ENCODE measurements at places on chromosomes 2 and 18.

DNA sequence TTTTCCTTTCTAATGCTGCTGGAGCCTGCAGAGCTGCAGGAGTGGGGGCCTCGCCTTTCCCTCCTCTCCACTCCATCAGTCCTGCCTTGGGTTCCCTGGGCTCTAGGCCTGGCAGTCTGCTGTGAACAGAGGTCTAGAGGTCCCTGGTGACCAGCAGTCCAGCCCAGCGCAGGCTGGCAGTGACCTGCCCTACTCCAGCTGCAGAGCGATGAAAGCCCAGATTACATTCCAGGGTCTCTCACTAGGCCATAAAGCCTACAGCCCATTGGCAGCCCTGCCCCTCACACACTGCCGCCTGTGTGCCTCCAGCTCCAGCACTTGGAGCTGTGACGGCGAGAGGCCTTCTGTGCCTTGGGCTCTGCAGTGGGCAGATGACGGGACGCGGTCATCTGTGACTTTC is 14.8 kb upstream of the MAL start:
- no peak for DNase-seq

DNA sequence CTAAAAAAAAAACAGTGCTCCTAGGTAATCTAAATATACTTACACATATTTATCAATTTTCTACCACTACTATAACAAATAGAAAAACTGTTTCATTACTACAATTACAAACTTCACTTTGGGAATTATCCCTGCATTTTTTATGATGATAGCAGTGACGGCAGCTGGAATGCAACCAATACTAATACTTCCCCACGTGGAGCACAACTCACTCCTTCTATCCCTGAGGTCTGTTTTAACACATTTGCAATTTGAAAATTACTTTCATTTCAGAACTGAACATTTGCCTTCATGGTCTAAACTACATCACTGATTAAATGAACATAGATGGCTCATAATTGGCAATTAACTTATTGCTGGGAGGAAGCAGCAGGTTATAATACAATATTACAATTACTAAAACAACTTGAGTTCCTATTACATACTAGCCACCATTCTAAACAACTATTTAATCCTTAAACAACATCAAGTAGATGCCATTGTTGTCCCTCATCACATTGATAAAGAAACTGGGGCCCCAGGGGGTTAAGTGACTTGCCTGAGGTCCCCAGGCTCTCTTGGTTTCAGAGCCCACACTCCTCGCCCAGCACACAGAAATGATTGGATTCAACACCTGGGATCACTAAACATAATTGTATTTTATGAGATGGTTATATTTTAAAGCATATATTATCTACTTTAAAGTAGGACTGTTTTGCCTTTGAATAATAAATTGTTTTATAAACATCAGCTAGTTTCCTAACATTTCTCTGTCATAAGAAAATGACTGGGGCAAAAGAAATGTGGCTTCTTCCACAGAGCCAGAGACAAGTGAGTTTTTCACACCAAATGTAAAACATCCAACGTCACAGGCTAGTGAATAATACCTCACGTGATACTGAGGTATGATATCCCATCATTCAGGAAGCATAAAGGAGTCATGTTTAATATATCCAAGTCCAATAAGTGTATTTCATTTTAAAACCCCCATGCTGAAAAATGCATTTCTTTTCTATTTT is 6.2 kb downstream of the COLEC12 start:
- no peak for DNase-seq

- DNase-seq = no peak
Observed at GRCh38 chr2:29940706-29941105, 19.3 kb upstream of the ALK start.

GRCh38 chr2:29174937-29175336 is 59.7 kb downstream of the CLIP4 start:
- no peak for DNase-seq

GRCh38 chr2:189870381-189871085 is 86.3 kb downstream of the PMS1 start:
- no peak for DNase-seq

DNA sequence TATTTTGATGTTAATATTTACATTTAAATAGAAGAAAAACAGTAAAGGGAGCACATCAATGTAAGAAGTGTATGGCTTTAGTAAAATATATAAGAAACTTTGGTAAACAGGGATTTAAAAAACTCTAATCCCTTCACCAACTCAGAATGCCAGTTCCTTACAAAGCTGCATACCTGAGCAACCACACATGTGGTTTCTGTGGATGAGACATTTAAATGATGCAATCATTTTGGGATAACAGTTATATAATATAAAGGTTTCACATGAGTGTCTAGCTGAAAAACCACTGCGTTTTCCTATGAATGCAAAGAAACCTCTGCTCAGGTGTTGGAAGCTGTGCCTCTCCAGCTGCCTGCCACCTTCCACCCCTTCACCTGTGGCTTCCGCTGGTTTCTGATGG is 209.1 kb upstream of the REV1 start:
- no peak for DNase-seq

DNA sequence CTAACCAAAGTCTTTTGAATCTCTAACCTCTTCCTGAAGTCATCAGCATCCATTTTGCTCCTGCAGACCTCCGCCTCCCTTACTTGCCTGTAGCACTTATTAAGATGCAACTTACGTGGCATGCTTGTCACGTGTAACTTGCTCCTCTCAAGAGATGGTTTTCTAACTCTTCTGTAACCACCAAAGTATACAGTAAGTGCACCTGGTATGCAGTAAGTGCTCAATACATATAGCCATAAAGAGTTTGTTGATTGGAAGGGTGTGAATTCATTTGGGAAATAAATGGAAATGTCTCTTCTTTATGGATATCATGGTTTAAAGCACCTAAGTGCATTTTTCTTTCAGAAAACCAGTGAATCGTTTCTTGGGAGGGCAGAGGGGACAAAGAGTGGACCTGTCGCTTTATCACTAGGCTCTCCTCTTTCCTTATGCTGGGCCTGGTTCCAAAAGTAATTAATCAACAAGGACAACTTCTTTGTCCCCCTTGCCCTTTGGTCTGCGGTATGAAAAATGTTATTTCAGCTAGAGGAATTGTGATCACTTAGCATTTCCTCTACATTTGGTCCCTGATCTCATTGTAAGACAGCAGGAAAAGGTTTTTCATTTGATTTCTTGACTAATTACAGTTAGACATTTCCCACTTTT is 370.0 kb upstream of the SPRED2 start:
- no peak for DNase-seq

- no peak for DNase-seq
Observed at GRCh38 chr2:481388-481787, 193.5 kb upstream of the ALKAL2 start.

- DNase-seq = no peak
Observed at GRCh38 chr2:239399433-239399920, 1.3 kb downstream of the HDAC4 start.

DNA sequence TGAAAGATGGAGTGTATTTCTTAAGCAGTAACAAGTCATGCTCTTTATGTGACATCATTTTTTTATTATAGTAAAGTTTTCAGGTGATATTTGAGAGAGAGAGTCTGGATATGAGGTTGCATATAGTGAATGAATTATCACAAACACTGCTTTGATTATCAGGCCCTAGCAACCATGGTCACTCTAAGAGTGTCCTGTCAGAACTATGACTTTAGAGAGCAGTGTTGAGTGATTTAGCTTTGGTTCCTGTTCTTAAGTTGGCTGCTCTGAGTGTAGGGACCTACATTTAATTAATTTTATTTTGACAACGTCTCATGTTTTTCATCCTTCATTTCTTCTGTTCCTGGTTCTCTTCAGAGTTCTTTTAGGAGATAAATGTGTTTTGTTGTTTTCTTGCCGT is 275.5 kb downstream of the KCNJ3 start:
- no peak for DNase-seq

GRCh38 chr18:35005963-35006577 is 35.1 kb upstream of the MAPRE2 start:
- peak; percentile 20 for DNase-seq

GRCh38 chr2:79750321-79750720 is 237.5 kb downstream of the CTNNA2 start:
- no peak for DNase-seq

- DNase-seq = no peak
Observed at GRCh38 chr18:12441475-12442034, 33.8 kb downstream of the PRELID3A start.

DNA sequence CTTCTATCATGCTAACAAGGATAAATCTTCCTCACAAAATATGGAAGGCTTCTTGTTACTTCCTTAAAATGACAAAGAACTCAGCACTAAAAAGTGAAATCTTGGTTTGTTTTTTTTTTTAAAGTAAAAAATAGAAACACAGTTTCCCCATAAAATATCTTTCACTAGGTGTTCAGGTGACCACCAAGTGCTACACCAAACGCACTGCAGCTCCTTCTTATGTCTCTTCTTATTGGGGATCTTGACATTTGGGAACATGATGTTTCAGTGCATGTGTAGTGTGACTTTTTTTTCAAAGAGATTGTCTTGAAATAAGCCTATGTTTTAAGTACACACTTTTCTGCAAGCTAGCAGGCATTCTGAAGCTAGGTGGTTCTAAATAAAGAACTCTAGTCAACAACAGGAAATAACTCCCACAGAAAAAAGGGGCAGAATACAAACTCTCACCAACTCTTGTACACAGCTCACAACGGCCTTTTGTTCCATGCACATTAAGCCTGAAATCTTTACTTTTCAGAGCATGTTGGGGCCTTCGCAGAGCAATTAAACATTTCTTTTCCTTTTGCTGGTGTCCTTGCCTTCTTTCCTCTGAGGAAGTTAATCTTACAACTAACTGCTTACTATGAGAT is 13.2 kb upstream of the SERTAD2 start:
- no peak for DNase-seq

DNA sequence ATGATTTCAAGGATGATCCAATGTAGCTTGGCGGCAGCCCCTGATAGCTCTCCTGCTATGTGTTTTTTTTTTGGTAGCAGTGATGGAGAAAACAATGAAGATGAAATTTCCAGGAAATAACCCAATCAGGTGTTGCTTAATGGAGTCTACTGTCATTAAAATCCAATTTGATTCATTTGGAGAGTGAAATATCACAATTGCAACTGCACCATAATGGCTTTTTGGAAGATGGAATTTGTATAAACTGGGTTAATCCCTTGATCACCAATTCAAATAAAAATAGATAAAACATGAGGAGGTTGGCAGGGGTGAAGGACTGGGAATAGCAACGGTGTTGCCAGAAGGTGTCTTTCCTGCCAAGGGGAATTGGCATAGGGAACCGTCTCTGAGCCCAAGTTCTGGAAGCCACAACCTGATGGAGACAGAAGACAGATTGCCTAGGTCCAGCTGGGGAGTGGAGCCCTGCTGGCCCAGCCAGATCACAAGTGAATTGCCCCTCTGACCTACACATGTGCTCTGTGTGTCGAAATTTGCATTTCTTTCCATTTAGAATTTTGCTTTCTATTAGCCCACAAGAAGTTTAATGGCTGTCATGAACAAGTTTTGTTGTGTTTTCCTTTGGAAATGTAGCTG is 170.3 kb upstream of the SPRED2 start:
- no peak for DNase-seq

DNA sequence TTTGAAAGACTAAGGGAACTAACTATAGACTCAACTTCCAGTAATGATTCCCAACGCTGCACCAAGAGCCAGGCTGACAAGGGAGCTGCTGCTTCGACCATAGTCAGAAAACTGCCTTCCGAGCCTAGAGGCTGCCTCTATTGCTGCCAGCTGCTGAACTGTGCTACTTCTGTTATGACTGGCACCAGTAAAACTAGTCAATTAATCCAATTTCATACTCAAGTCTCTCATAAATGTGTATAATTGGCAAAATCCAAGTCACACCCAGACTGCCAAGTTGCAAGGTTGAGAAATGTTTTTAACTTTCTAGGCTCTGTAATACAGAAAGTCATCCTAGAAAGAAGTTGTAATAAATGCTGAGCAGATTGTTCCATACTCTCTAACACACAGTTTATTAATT is 117.4 kb downstream of the SPOPL start:
- no peak for DNase-seq

DNA sequence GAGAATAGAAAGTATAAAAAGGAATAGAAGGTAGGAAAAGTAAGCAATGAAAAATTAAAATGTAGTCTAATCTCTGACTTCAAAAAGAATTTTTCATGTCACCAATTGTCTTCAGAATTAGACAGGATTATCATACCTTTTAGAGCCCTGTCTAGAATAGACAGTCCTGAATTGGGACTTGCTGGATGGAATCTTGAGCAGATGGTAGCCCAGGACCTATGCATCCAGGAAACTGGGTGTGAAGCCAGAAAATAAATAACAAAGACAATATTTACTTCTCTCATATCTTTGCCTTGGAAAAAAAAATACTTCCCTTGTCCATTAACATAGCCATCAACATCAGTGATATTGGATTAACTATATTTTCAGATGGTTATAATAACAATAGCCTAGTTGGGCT is 97.8 kb upstream of the UNC80 start:
- DNase-seq = no peak

DNA sequence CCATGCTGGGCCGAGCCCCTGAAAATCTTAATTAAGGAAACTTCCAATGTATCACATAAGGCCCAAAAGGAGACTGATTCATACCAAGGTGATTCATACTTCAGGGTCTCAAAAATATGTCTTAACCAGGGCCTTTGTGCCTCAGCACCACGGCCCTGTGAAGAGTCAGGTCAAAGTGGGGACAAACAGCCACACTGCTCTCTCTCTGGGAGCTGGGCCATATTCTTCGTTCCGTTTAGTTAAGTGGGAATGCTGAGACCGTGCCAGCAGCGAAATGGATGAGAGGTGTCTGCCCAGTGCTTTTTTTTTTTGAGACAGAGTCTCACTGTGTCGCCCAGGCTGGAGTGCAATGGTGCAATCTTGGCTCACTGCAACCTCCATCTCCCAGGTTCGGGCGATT is 9.3 kb upstream of the PTMA start:
- no peak for DNase-seq

GRCh38 chr2:203973000-203973399 is 36.4 kb downstream of the ICOS start:
- DNase-seq = no peak

All from GM18507 (cell line).